ENCODE measurements at places on chromosomes 6 and 20. TPM values are rescaled to one million over a fixed set of nuclear protein-coding genes. Genes with fewer than 3 reads are reported as not detected.

DNA sequence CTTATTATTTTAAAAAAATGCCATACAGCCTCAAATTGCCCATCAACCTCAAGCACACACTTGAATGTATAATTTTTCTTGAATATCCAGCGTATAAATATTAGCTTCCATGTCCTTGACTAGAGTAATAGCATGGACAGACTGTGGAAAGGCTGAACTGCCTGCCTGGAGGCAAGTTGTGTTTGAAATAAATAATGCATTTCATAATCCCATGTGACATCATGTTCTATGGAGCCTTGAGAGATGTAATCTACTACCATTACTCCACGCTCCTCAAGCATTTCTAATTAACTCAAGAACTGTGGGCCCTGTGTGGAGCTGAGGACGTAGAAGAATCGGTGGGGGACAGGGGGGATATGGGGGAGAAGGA, 94.2 kb downstream of the CDS2 start:
- DNase-seq, result no peak

- no peak for DNase-seq
Observed at GRCh38 chr6:122775975-122776374, 3.5 kb upstream of the FABP7 start.

DNA sequence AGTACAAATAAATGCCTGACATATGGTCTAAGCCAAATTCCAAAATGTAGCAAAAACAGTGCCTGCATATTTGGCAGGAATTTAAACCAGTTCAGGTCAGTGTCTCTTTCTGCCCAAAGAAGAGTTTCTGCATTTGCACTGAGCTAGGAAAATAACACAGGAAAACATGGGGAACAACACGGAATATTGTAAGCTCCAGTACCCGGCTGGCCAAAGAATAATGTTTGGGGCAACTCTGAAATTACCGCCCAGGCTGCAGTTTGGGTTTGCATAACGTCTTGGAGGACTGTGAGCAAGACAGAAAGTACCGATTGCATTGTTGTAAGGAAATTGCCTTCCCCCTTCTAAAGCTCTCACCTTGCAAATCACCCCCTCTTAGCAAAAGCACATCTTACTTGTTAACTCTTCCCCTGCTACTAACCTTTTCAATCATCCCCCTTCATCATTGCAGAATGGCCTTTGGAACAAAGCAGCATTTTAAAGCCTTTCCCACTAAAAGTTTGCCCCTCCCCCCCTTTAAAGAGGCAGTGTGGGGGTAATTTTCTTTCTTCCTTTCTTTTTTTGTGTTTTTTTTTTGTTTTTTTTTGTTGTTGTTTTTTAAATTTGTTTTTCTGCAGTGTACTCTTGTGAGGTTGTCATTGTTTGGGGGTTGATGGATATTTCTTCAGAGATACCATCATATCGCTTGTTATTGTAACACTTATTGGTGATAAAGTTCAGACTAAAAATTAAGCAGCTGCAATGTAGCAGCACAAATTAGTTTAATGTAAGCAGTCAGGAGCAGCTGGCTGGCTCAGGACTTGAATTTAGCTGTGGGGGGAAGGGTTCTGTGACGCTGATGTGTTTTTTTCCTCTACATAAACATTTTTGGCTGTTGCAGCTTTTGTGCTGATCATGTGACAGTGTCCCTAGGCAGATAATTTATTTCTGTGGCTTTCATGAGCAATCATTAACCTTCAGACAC, 100.0 kb upstream of the CITED2 start:
- DNase-seq, result no peak

GRCh38 chr6:107735906-107736635, 88.0 kb downstream of the SCML4 start:
- DNase-seq, result no peak

- DNase-seq, result no peak
Observed at GRCh38 chr6:47084610-47085009, 42.5 kb upstream of the ADGRF1 start.

GRCh38 chr20:17909869-17910321, 58.7 kb downstream of the SNX5 start:
- no peak for DNase-seq

- DNase-seq, result no peak
Observed at GRCh38 chr6:3250231-3250675, 8.5 kb upstream of the PSMG4 start.

GRCh38 chr6:74152096-74152675, 456.2 kb downstream of the CD109 start:
- no peak for DNase-seq

GRCh38 chr6:146770965-146771735, 172.4 kb downstream of the ADGB start:
- DNase-seq, result no peak

HM13 gene
- 118 TPM for total RNA-seq

RBPJL gene
- not detected for total RNA-seq

DNMT3B gene
- total RNA-seq, result 13.9 TPM

MYLK2 gene
- total RNA-seq, result not detected

WFDC5 gene
- total RNA-seq, result not detected
